ENCODE measurements at places on chromosomes 16 and 17.

- no peak for DNase-seq
These were observed 53.9 kb upstream of the NETO2 start for GRCh38 chr16:47197536-47198179.

GRCh38 chr17:8913879-8914278 lies 46.4 kb upstream of the PIK3R6 start:
- no peak for DNase-seq

DNA sequence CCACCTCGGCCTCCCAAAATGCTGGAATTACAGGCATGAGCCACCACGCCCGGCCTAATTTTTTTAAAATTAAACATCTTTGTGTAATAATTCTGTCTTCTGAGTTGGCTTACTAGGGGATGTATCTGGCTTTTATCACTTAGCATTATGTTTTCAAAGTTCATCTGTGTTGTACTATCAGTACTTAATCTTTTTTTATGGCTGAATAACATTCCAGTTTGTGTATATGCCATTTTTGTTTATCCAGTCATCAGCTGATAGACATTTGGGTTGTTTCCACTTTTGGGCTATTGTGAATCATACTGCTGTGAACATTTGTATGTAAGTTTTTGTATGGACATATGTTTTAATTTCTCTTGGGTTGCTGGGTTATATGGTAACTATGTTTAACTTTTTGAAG lies 69.0 kb downstream of the CHD9 start:
- no peak for DNase-seq

- DNase-seq, result no peak
These were observed 3.0 kb downstream of the HEATR9 start for GRCh38 chr17:35865412-35866340.

GRCh38 chr16:31489616-31490584 lies 7.0 kb downstream of the SLC5A2 start:
- DNase-seq, result no peak

DNA sequence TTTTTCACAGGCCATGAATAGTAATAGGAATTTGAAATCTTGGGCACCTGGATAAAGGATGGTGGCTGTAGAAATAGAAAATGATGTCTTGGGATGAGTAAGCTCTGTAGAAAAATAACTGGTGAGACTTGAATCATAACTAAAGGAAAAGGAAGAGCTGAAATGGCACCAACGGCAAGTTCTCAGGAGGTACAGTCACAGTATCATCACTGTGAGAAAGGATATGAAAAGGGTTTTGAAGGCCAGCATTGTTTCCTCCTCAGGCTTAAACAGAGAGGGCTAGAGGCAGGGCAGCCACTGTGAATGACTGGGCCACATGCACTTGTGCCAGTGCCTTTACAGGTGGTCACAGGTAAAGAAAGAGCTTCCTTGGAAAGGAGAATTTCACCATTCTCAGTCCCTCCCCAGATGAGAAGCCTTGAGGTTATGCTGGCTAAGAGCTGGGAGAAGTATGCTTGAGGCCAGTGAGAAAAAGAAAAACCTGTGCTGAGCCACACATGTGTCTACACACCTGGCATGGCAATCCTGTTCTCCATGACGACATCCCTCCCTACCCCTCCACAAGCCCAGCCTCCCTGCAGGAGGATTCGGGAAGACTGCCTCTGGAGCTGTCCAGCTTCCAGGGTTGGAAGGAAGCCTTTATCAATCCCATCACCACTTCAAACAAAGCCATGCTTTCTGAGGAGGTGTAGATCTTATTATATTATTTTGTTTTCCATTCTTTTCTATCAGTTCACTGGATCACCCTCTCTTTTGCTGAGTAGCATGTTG lies 3.8 kb upstream of the ANKFN1 start:
- no peak for DNase-seq

- DNase-seq, result no peak
These were observed 57.8 kb downstream of the FOXK2 start for GRCh38 chr17:82577300-82577699.

- no peak for DNase-seq
These were observed 518 bp downstream of the SH2B1 start for GRCh38 chr16:28863929-28864793.

DNA sequence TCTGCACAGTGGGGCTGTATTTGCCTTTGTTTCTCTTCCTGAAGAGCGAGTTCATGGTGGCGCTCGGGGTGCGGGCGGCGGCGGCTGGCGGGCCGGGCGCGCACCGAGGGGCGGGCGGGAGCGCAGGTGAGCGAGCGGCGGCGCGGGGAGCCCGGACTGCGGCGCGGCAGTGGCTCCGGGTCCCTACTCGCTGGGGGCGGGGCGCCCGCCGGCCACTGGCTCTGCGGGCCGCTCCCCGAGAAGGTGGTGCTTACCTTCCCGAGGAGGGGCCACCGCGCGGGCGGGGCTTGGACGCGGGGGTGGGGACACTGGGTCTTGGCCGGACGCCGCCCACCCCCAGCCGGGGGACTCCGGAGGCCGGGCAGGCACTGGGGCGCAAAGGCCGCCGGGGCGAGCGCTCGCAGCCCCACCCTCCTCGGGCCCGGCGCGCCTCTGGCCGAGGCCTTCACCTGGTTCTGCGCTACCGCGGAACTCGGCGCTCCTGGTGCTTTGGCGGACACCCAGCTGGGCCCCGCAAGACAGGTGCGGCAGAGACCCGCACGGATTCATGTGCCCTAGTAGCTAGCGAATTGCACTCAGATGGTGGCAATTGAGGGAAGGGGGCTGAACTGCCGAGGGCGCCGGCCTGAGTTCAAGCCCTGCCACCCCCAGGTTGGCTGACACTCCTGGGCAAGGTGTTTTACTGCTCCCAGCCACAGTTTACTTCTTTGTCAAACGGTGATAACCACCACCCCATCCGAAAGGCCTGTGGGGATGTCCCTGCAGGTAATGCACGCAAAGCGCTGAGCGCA lies at the start of gene PPL:
TSS of gene PPL (minus strand) at position 158 of the 791 bp plus-strand sequence. CDS start at position 55, 103 bp downstream.
- DNase-seq, result no peak

DNA sequence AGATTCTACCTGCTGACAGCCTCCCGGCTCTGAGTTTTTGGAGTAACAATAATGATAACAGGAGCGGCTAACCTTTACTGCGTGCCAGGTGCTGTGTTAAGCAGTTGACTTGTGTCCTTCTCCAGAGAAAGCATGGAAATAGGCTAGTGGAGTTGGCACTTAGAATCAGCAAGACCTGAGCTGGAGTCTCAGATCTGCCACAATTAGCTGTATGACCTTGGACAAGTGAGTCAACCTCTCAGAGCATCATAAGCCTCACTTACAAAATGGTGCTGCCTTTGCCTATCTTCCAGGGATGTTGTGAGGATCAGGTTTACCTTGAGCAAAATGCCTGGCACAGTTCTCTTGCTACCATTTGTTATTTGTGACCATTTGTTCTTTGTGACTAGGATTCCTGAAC lies 32.1 kb upstream of the TEX2 start:
- no peak for DNase-seq

- DNase-seq, result no peak
These were observed 51.6 kb upstream of the NLRP1 start for GRCh38 chr17:5635949-5636348.

DNA sequence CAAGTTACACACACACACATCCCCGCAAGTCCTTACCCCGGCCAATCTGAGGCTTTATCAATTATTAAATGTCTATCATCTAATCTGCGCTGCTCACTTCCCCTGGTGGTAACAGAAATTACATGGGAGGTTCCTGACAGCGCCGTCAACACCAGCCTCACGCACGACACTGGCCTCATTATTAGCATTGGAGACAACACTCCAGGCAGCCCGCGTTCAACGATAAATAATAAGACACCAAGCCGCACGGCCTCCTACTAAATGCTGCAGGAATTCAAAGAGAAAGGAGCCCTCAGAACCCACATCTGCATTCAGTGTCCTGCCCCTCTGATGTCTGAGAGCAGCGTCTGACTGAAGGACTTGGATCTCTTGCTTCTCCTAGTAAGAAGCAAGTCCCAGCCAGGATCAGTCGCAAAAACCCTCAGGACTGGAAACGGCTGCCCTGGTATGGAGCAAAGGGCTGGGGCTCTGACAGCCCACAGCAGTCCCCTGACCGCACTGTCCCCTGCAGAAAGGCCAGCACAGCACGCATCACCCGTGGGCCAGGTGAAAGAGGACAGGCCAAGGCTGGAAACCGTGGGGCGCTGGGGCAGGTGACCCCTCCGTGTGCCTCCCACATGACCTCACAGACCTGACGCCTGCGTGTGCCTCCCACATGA lies 7.6 kb upstream of the RPH3AL start:
- no peak for DNase-seq

All from activated T-helper 9 cell treated with anti-CD3 and anti-CD28 coated beads, Interleukin-2, amount 50 U/mL, for 16 hours (primary cell).